A673 (cell line): ENCODE measurements at places on chromosomes 12 and 14. TPM values are rescaled to one million over a fixed set of nuclear protein-coding genes. Genes with fewer than 3 reads are reported as not detected.

The REP15 gene
- 1.1 and 1.5 TPM in 2 replicates for total RNA-seq

The ANO4 gene
- total RNA-seq: 6.2 and 9.3 TPM in 2 replicates

DNA sequence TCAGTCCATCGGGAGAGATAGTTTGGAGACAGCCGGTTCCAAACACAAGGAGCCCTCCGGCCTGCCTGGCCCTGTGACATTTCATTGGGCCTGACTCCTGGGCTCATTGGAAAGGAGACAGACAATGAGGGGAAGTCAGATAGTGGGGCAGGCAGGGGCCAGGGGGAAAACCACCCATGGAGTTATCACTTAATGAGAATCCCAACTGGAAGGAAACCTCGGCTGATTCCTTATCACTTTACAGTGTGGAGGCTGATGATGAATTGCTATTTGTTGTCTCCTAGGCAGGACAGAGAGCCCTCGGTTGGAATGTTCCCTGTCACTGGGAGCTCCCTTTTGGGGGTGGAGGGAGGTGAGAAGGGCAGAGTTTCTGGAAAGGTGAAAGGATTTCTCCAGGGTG, 44.4 kb downstream of the TBX5 start:
- no peak overlapping the region for H3K4me3 ChIP-seq
- DNase-seq: no peak
- no peaks in the 10 kb centered on the region for H3K4me1 ChIP-seq
- no peaks in the 10 kb centered on the region for H3K27me3 ChIP-seq
- H3K36me3 ChIP-seq: no peaks in the 10 kb centered on the region

GRCh38 chr12:42607584-42608058, 18.1 kb upstream of the PRICKLE1 start:
- no peaks in the 10 kb centered on the region for H3K27me3 ChIP-seq
- H3K36me3 ChIP-seq: no peaks in the 10 kb centered on the region
- H3K4me3 ChIP-seq: no peak overlapping the region
- DNase-seq: no peak
- no peaks in the 10 kb centered on the region for H3K4me1 ChIP-seq

DNA sequence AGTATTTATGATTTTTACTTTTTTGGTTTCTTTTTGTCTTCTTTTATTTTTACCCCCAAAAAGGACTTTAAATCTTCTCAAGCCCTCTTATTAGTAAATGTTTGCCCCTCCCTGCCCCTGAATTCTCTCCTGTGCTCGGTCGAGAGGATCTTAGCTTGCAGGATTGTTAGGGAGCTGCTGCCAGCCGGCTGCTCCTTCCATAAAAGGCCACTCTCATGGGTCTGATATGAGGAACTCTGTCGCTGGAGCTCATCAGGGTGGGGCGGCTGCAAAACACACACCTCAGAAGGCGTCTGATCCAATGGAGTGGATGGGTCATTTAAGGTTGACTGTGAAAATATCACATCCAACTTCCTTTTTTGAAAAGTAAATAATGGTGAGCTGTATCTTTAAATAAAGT, 8.5 kb downstream of the LTBR start:
- DNase-seq: no peak
- H3K27ac ChIP-seq: no peak overlapping the region
- H3K4me1 ChIP-seq: no peaks in the 10 kb centered on the region
